ENCODE measurements at places on chromosomes 11 and 22.

GRCh38 chr22:37559901-37560607 is at the start of gene CDC42EP1:
CDC42EP1 (plus strand) TSS chr22:37560480; CDS start chr22:37566350, 5,870 bp downstream.
- DNase-seq: no peak
- H3K4me3 ChIP-seq: peak within 1 kb of the TSS; percentile 38
- no peaks in the 10 kb centered on the region for H3K36me3 ChIP-seq
- H3K27me3 ChIP-seq: peaks cover 49% of the 10 kb centered on the region
- H3K4me1 ChIP-seq: peaks cover 13% of the 10 kb centered on the region
- no peak within 1 kb of the TSS for H3K27ac ChIP-seq

GRCh38 chr11:45816614-45817013 is 11.7 kb downstream of the SLC35C1 start:
- H3K4me1 ChIP-seq: no peaks in the 10 kb centered on the region
- no peak overlapping the region for H3K27ac ChIP-seq
- H3K36me3 ChIP-seq: no peaks in the 10 kb centered on the region
- DNase-seq: no peak
- no peaks in the 10 kb centered on the region for H3K27me3 ChIP-seq

DNA sequence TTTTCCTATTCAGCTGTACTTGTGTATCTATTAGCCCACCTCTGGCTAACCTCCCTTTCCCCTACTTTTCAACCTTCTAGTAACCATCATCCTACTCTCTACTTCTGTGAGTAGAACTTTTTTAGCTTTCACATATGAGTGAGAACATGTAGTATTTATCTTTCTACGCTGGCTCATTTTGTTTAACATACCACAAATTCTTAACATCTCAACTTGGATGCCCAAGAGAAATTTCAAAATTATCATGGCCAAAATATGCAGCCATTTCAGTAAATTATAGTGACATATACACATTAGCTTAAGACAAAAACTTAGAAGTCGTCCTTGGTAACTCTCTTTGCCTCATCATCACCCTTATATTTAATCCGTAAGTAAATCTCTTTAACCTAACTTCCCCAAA is 34.7 kb downstream of the LUZP2 start:
- no peak for DNase-seq
- no peaks in the 10 kb centered on the region for H3K27me3 ChIP-seq
- H3K4me3 ChIP-seq: no peak overlapping the region
- H3K36me3 ChIP-seq: no peaks in the 10 kb centered on the region
- no peak overlapping the region for H3K27ac ChIP-seq

DNA sequence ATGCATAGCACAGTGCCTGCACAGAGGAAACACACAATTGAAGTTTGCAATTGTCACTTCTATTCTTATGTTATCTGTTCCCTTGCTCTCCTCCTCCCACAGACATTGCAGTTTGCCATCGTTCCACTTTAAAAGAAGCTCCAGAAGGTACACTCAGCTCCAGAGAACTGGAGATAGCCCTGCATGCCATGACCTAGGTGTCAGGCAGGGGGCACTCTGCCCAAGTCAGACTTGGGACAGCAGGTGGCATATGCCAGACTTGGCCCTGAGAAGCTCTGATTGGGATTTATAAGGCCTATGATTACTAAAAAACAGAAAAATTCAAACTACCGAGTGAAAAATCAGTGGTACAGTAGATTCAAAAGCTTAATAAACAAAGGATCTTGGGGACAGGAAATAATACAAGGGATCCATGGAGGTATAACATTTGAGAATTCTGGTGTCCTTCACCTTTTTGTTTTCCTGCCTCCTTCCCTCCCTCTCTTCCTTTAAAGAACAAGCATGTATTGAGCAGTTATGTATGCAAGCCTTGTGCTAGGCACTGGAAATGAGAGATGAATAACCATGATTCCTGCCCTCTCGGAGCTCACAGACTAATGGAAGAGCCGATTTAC is 40.0 kb downstream of the TENM4 start:
- H3K36me3 ChIP-seq: no peaks in the 10 kb centered on the region
- peak; percentile 40 for DNase-seq
- H3K4me3 ChIP-seq: no peak overlapping the region

GRCh38 chr11:114195981-114196731 is 100.0 kb upstream of the NNMT start:
- peaks cover 12% of the 10 kb centered on the region for H3K4me1 ChIP-seq
- no peak for DNase-seq
- H3K27ac ChIP-seq: no peak overlapping the region
- H3K36me3 ChIP-seq: no peaks in the 10 kb centered on the region

GRCh38 chr22:36887162-36887561 is 26.3 kb upstream of the CSF2RB start:
- H3K27me3 ChIP-seq: peaks cover 2% of the 10 kb centered on the region
- no peak overlapping the region for H3K27ac ChIP-seq
- H3K4me1 ChIP-seq: peaks cover 28% of the 10 kb centered on the region
- no peak for DNase-seq
- H3K36me3 ChIP-seq: peaks cover 4% of the 10 kb centered on the region

GRCh38 chr11:47333526-47333845 is 19.0 kb downstream of the MYBPC3 start:
- no peak for DNase-seq
- H3K36me3 ChIP-seq: no peaks in the 10 kb centered on the region
- H3K4me1 ChIP-seq: no peaks in the 10 kb centered on the region
- H3K27ac ChIP-seq: no peak overlapping the region

- no peak overlapping the region for H3K27ac ChIP-seq
- no peak overlapping the region for H3K4me3 ChIP-seq
- H3K27me3 ChIP-seq: peaks cover 2% of the 10 kb centered on the region
These were observed 4.2 kb downstream of the TCN2 start for GRCh38 chr22:30611197-30611596.

DNA sequence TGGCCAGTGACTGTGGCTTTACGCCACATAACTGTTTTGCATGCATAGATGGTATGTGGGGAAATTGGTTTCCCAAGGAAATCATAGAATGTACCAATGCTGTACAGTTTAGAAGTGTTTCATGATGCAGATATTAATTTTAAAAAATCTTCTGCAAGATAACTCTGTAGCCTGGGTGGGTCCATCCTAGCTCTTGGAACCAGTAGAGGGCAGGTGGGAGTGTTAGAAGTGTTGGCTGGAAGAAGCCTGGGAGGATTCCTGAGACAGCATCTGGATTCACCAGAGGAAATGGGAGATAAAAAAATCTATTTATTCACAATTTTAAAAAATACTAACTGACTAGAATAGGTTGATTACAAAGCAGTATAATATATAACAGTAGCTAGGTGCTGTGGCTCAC is 139.9 kb upstream of the GRIA4 start:
- H3K27ac ChIP-seq: no peak overlapping the region
- DNase-seq: no peak
- no peak overlapping the region for H3K4me3 ChIP-seq
- no peaks in the 10 kb centered on the region for H3K36me3 ChIP-seq

- H3K4me1 ChIP-seq: peaks cover 27% of the 10 kb centered on the region
- H3K4me3 ChIP-seq: no peak overlapping the region
- H3K36me3 ChIP-seq: no peaks in the 10 kb centered on the region
These were observed 5.0 kb upstream of the LMO2 start for GRCh38 chr11:33896911-33897310.

- DNase-seq: peak; percentile 32
- H3K36me3 ChIP-seq: peaks cover 5% of the 10 kb centered on the region
- H3K4me1 ChIP-seq: no peaks in the 10 kb centered on the region
- H3K27ac ChIP-seq: no peak overlapping the region
- H3K27me3 ChIP-seq: no peaks in the 10 kb centered on the region
These were observed 56.7 kb upstream of the RAB38 start for GRCh38 chr11:88231894-88232482.

GRCh38 chr11:28466506-28466905 is 358.3 kb downstream of the METTL15 start:
- H3K4me1 ChIP-seq: no peaks in the 10 kb centered on the region
- no peak for DNase-seq
- no peaks in the 10 kb centered on the region for H3K36me3 ChIP-seq
- no peaks in the 10 kb centered on the region for H3K27me3 ChIP-seq
- H3K4me3 ChIP-seq: no peak overlapping the region
- H3K27ac ChIP-seq: no peak overlapping the region

GRCh38 chr22:42966497-42966896 is 48.5 kb downstream of the PACSIN2 start:
- H3K27me3 ChIP-seq: no peaks in the 10 kb centered on the region
- H3K36me3 ChIP-seq: peaks cover 14% of the 10 kb centered on the region
- peaks cover 44% of the 10 kb centered on the region for H3K4me1 ChIP-seq
- DNase-seq: no peak
- H3K27ac ChIP-seq: no peak overlapping the region

DNA sequence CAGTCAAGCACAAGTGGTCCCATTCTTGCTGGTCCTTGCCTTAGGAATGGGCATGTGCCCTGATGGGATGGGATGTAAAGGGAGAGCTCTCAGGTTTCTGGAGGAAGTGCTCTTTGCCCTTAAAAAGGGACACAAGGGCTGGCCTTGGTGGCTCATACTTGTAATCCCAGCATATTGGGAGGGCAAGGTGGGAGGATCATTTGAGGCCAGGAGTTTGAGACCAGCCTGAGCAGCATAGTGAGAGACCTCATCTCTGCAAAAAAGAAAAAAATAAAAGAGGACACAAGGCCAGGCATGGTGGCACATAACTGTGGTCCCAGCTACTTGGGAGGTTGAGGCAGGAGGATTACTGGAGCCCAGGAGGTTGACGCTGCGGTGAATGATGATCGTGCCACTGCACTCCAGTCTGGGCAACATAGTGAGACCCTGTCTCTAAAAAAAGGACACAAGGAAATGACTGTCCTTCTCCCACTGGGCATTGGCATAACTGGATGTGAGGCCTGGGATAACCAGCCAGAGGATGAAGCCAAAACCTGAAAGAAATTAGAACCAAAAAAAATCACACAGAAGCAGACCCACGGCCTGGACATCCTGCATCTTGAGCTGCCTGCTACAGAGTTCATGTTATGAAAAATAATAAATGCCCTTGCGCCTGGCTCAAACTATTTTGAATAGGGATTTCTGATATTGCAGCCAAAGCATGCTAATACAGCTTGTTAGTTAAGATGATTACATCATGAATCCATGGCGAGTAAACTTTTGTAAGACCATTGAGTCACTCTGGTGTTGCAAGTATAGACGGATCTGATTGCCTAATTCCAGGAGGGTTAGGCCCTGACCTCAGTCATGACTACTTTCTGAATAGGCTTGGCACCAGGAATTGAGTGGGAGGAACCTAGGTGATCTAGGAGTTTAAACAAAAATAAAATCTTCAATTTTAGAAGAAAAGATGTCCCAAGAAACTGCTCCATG is 12.9 kb upstream of the CRKL start:
- H3K36me3 ChIP-seq: no peaks in the 10 kb centered on the region
- no peaks in the 10 kb centered on the region for H3K4me1 ChIP-seq
- no peak for DNase-seq
- H3K4me3 ChIP-seq: no peak overlapping the region
- no peak overlapping the region for H3K27ac ChIP-seq

GRCh38 chr11:117314840-117315239 is 1.2 kb downstream of the BACE1 start:
- peaks cover 24% of the 10 kb centered on the region for H3K27me3 ChIP-seq
- H3K27ac ChIP-seq: no peak overlapping the region
- H3K36me3 ChIP-seq: no peaks in the 10 kb centered on the region
- peak overlapping the region; percentile 48 for H3K4me3 ChIP-seq
- DNase-seq: no peak

DNA sequence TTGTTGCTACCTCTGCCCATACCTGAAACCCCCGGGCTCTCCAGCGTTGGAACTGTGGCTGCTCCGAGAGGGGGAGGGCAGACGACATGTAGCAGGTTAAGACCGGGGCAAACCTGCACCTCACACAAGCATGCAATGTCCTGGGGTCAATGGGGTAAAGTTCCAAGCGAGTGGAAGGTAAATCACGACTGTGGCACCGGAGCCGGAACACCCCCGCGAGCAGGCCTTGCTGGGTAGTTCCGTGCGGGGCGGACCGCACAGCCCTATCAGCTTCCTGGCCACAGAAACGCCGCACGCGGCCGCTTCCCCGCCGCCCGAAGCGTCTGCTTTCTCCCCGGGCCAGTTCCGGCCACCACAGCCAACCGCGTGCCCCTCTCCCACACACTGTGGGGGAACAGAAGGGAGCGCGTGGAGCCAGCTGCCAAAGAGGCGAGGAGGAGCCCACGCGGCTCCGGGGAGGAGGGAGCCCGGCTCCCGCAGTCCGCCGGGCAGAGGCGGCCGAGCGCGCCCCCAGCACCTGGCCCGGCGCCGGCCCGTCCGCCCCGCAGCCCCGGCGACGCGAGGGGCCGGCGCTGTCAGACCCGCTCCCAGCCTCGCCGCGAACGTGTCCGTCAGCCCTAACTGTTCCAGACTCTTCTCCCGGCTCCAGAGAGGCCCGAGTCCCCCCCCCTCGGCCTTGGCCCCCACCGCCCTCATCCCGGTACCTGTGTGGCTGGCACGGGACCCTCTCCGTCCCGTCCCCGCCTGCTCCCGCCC is 1.6 kb downstream of the SPTBN2 start:
- H3K27me3 ChIP-seq: peaks cover 44% of the 10 kb centered on the region
- H3K27ac ChIP-seq: no peak overlapping the region
- H3K36me3 ChIP-seq: no peaks in the 10 kb centered on the region
- peak; percentile 45 for DNase-seq
- H3K4me1 ChIP-seq: peaks cover 11% of the 10 kb centered on the region
- H3K4me3 ChIP-seq: peak overlapping the region; percentile 56

GRCh38 chr11:72446929-72447769 is 12.8 kb upstream of the CLPB start:
- no peak overlapping the region for H3K4me3 ChIP-seq
- no peak for DNase-seq
- H3K4me1 ChIP-seq: no peaks in the 10 kb centered on the region
- H3K36me3 ChIP-seq: no peaks in the 10 kb centered on the region

- no peaks in the 10 kb centered on the region for H3K36me3 ChIP-seq
- peaks cover 2% of the 10 kb centered on the region for H3K27me3 ChIP-seq
- no peak overlapping the region for H3K4me3 ChIP-seq
- DNase-seq: no peak
- no peak overlapping the region for H3K27ac ChIP-seq
- peaks cover 4% of the 10 kb centered on the region for H3K4me1 ChIP-seq
These were observed 37.6 kb downstream of the ART5 start for GRCh38 chr11:3604167-3604566.

- H3K4me1 ChIP-seq: no peaks in the 10 kb centered on the region
- H3K27ac ChIP-seq: no peak overlapping the region
- H3K4me3 ChIP-seq: no peak overlapping the region
- H3K36me3 ChIP-seq: no peaks in the 10 kb centered on the region
- H3K27me3 ChIP-seq: no peaks in the 10 kb centered on the region
These were observed 963.4 kb upstream of the CCDC90B start for GRCh38 chr11:84249344-84250135.

- H3K4me1 ChIP-seq: no peaks in the 10 kb centered on the region
- H3K27me3 ChIP-seq: no peaks in the 10 kb centered on the region
- no peak overlapping the region for H3K4me3 ChIP-seq
- DNase-seq: no peak
These were observed 102.4 kb downstream of the ME3 start for GRCh38 chr11:86570020-86570419.

DNA sequence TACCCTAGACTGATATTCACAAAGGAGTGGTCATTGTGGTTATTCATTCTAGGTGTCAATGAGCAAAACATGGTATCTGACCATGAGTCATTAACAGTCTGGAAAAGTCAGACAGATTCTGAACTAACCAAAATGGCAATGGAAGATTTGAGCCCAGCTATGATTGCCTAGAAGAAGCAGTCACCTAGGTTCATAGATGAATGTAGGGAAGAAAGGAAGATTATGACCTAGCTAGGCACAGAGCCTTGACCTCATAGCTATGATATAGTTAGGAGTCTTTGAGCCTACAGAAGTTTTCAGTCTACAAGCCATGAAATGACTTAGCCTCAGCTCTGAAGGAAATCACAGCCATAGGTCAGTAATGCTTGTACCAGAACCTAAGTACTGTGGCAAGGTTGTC is 351 bp downstream of the OR56A4 start:
- no peaks in the 10 kb centered on the region for H3K36me3 ChIP-seq
- no peak for DNase-seq
- H3K4me3 ChIP-seq: no peak overlapping the region
- no peaks in the 10 kb centered on the region for H3K4me1 ChIP-seq
- H3K27me3 ChIP-seq: peaks cover 18% of the 10 kb centered on the region

Data from activated CD4-positive, alpha-beta T cell treated with anti-CD3 and anti-CD28 coated beads for 36 hours (primary cell).